PC-9 (cell line): ENCODE measurements at places on chromosomes 6 and 20. TPM values are rescaled to one million over a fixed set of nuclear protein-coding genes. Genes with fewer than 3 reads are reported as not detected.

DNA sequence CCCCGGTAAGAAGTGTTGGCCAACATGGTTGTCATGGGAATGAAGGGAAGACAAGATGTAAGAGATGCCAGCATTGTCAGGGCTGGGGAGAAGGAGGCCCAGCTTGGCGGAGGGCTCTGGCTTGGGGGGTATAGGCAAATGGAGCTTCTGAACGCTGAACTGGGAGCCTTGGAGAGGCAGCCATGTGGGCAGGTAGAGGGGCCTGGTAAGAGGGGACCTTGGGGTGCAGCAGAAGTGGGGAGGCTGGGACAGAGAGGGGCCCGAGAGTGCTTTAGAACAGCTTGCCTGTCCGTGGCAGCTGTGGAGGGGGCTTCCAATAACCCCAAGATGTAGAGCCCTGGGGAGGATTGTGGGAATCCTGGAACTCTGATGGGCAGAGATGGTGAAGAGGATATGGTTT, 3.0 kb downstream of the SLC22A1 start:
- no peak for DNase-seq

DNA sequence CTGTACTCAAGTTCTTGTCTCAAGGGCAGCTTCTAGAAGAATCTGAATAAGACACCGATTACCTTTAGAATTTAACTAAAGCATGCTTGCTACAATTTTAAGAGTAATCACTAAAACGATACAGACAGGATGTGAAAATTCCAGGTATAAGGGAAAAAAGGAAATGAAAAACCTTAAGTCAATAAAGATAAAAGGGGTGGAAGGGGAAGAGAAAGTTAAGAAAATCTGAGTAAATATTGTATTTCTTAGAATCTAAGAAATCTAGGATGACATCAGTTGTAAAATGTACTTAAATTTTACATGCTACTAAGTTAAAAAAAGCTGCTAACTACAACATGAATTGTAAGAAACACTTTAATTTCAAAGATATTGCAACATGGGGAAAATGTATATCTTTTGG, 30.3 kb upstream of the MOCS1 start:
- DNase-seq = no peak

- DNase-seq = peak; percentile 82
These were observed 43.4 kb downstream of the NHSL1 start for GRCh38 chr6:138455746-138456400.

GRCh38 chr20:23287354-23288190, 63.0 kb upstream of the NXT1 start:
- no peak for DNase-seq

The KCNQ2 gene
- total RNA-seq = 0.30 TPM in 1 of 2 replicates, not detected in the other

The CCN6 gene
- total RNA-seq = not detected in 2 replicates
